HFFc6 (cell line): ENCODE measurements at places on chromosomes 12 and 14. TPM values are rescaled to one million over a fixed set of nuclear protein-coding genes. Genes with fewer than 3 reads are reported as not detected.

SERPINA10 gene
- not detected in 3 replicates for total RNA-seq

DNA sequence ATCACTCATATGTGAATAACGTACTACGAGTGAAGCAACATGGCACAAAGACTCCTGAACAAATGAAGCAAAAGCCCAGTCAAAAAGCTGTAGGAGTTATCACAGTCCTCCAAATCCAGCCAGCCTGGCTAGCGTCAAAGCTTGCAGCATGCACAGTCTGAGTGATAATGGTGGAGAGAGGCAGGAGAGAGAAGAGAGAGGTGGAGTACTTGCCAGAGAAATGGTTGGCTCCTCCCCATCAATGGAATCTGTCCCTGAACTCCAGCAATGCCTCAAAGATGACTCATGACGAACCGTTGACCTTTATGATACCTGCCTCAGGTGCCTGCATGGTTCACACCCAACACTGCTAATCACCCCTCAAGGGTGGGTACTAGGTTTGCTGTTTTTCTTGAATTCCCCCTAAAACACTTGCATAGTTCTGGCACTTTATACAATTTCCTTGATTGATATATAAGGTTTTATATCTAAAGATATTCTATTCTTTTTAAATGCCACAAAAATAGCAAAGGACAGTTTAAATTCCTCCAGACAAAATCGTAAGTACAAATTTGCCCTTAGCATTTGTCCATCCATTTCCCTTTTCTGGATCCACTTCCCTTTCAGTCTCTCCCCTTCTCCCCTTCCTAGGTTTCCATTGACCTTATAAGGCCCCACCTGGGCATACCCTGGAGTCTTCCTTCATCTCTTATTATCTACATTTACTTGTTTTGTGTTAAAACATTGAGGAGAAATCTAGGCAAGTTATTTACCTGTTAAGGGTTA lies 10.2 kb downstream of the ARHGDIB start:
- H3K4me3 ChIP-seq = no peak overlapping the region
- H3K27me3 ChIP-seq = peaks cover 1% of the 10 kb centered on the region; the same call in 1 of the 2 replicates
- H3K36me3 ChIP-seq = no peaks in the 10 kb centered on the region
- no peak for DNase-seq
- peak overlapping the region; percentile 65 for H3K27ac ChIP-seq

HOMEZ gene
- total RNA-seq = 7.6 to 8.5 TPM (median 8.0 TPM) in 3 replicates

- H3K36me3 ChIP-seq = peaks cover 21% of the 10 kb centered on the region
- H3K4me3 ChIP-seq = no peak overlapping the region
- peaks cover 26% of the 10 kb centered on the region for H3K4me1 ChIP-seq
- H3K27me3 ChIP-seq = peaks cover 3% of the 10 kb centered on the region; the same call in 1 of the 2 replicates
- H3K27ac ChIP-seq = peak overlapping the region; percentile 40
Measured at GRCh38 chr12:49813131-49813530, 15.1 kb downstream of the NCKAP5L start.

BLOC1S1 gene
- 103 to 112 TPM (median 104 TPM) in 3 replicates for total RNA-seq

GRCh38 chr12:70508178-70508577 lies 129.1 kb downstream of the PTPRB start:
- no peaks in the 10 kb centered on the region for H3K4me1 ChIP-seq
- H3K27ac ChIP-seq = no peak overlapping the region
- H3K27me3 ChIP-seq = no peaks in the 10 kb centered on the region; the same call in 1 of the 2 replicates

CAPZA3 gene
- not detected in 3 replicates for total RNA-seq

GRCh38 chr12:101737476-101737875 lies 1.8 kb downstream of the SYCP3 start:
- no peaks in the 10 kb centered on the region; the same call in 1 of the 2 replicates for H3K27me3 ChIP-seq
- H3K27ac ChIP-seq = no peak overlapping the region
- H3K36me3 ChIP-seq = peaks cover 11% of the 10 kb centered on the region

DNA sequence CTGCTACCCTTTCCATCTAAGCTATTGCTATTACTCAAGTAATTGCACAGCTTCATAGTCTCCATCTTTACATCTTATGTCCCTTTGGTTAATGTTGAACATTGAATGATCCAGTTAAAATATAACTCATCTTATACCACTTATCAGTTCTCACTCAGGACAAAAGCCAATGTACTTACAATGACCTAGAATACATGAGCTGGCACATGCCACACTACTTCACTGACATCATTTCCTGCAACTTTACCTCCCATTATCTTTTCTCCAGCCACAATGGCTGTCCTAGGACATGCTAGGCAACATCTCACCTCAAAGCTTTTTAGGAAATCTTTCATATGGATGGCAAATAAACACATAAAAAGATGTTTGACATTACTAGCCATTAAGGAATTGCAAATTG lies 309.2 kb downstream of the FOXG1 start:
- DNase-seq = no peak
- no peak overlapping the region for H3K27ac ChIP-seq
- H3K27me3 ChIP-seq = no peaks in the 10 kb centered on the region
- no peaks in the 10 kb centered on the region for H3K4me1 ChIP-seq
- H3K36me3 ChIP-seq = no peaks in the 10 kb centered on the region
